ENCODE measurements at places on chromosomes 3 and 15. TPM values are rescaled to one million over a fixed set of nuclear protein-coding genes. Genes with fewer than 3 reads are reported as not detected.

ACAD9 gene
- polyA plus RNA-seq, result 13.0 TPM

SKIL gene
- 16.5 TPM for polyA plus RNA-seq

LMAN1L gene
- polyA plus RNA-seq, result not detected

- no peak for DNase-seq
Observed at GRCh38 chr15:40100947-40101905, 7.5 kb downstream of the BMF start.

GRCh38 chr3:140553591-140553990 lies 124.3 kb upstream of the TRIM42 start:
- DNase-seq, result no peak

DNA sequence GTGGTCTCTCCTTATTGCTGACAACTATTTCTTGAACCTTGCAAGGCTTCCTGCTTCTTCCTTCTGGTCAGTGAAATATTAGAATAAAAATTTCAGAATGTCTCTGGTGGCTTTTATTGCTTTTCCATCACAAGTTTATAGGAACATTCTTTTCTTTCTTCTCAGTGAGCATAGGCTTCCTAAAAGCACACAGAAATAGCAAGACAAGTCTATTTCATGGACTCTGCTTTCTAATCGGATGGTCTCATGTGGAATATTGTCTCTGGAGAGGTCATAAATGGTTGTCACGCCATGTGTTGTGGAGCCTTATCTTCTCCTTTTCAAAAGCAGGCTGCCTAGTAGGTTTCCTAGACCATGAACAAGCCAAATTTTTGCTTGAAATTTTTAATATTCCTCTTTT lies 9.8 kb upstream of the PSMD6 start:
- no peak for DNase-seq

DNA sequence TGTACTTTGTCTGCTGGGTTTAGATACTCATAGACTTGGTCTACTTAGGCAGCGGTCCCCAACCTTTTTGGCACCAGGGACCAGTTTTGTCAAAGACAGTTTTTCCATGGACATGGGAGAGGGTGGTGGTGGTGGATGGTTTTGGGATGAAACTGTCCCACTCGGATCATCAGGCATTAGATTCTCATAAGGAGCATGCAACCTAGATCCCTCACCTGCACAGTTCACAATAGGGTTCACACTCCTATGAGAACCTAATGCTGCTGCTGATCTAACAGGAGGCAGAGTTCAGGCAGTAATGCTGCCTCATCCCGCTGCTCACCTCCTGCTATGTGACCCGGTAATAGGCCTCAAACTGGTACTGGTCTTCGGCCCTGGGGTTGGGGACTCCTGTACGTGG lies 45.3 kb downstream of the CMSS1 start:
- DNase-seq, result no peak

GRCh38 chr15:58331560-58331912 lies 100.3 kb upstream of the LIPC start:
- DNase-seq, result no peak
